Right renal pelvis (tissue), 4 donors: ENCODE measurements at places on chromosomes 6 and 20. TPM values are rescaled to one million over a fixed set of nuclear protein-coding genes. Genes with fewer than 3 reads are reported as not detected.

DNA sequence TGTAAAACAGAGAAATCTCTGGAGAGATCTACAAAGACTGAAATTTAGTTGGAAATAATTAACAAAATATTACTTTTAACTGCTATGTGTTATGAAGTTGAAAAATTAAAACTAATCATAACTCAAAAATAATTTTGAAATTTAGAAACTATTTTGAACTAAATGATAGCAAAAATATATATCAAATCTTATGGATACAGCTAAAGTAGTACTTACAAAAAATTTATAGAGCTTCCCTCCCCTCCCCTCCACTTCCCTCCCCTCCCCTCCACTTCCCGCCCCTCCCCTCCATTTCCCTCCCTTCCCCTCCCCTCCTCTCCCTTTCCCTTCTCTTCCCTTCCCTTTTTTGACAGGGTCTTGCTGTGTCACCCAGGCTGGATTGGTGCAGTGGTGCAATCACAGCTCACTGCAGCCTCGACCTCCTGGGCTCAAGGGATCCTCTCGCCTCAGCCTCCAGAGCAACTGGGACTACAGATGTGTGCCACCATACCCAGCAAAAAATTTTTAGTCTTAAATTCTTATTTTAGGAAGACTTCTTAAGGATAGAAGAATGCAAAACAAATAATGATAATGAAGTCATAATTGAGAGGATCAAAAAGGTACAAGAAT, 87.2 kb upstream of the RGS17 start:
- no peak for DNase-seq

- DNase-seq = no peak
Observed at GRCh38 chr6:16184129-16184528, 54.3 kb upstream of the GMPR start.

DNA sequence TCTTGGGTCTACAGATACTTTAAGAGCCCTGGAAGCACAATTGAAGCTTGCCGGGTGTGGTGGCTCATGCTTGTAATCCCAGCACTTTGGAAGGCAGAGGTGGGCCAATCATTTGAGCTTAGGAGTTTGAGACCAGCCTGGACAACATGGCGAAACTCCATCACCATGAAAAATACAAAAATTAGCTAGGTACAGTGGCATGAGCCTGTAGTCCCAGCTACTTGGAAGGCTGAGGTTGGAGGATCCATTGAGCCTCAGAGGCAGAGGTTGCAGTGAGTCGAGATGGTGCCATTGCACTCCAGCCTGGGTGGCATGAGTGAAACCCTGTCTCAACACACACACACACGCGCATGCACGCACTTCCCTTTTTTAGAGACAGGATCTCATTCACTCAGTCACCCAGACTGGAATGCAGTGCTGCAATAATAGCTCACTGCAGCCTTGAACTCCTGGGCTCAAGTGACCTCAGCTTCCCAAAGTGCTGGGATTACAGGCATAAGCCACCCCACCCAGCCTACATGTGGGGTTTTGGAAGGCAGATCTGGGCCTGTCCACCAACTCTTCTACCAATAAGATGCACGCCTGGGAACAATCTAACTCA, 182.5 kb upstream of the JARID2 start:
- no peak for DNase-seq

C20orf144 gene
- 0.22 TPM for polyA plus RNA-seq

- no peak for DNase-seq
Observed at GRCh38 chr6:40473026-40473425, 114.1 kb downstream of the LRFN2 start.

DNA sequence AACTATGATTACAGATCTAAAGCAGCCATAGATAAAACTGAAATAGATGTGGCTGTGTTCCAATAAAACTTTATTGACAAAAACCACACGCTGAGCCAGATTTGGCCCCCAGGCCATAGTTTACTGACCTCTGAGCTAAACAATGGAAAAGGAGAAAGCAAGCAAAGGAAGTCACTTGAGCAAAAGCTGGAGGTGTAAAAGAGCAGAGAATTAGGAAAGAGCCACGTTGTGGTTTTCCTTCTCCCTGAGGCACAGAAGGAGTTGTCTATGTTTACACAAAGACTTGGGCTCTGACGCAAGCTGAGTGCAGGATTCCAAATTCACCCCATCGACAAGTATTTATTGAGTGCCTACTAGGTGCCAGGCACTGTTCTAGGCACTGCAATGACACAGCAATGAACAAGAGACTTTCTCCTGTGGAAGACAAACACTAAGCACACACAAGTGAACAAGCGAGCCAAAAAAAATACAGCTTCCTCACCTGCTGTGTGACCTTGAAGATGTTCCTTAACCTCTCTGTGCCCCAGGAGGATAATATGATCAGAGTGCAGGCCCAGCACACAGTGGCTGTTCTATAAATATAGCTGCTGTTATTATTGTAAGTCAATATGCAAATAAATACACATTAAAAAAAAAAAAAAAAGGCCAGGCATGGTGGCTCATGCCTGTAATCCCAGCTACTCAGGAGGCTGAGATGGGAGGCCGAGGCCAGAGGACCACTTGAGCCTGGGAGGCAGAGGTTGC, 75.4 kb upstream of the PTPN1 start:
- DNase-seq = no peak

- DNase-seq = no peak
Observed at GRCh38 chr20:50636601-50637540, 54.5 kb downstream of the RIPOR3 start.

GRCh38 chr6:48135323-48136084, 24.5 kb upstream of the PTCHD4 start:
- no peak for DNase-seq

METTL24 gene
- polyA plus RNA-seq = 11.9 TPM

DNA sequence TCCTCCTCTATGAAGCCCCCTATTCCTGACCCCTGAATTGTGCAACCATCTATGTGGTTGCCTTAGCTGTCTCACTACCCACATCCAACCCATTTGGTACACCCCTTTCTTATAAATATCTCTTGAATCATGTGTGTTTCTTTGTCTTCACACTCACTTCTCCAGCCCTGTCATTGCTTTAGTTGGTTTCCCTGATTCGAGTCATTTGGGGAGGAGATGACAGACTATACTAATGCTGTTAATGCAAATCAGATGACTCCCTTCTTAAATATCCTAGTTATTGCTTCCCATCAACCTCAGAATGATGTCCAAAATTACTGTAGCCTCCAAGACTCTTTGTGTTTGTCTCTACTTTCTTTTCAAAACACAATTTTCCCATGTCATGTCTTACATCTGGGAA, 23.0 kb downstream of the SLC35D3 start:
- DNase-seq = no peak

DNA sequence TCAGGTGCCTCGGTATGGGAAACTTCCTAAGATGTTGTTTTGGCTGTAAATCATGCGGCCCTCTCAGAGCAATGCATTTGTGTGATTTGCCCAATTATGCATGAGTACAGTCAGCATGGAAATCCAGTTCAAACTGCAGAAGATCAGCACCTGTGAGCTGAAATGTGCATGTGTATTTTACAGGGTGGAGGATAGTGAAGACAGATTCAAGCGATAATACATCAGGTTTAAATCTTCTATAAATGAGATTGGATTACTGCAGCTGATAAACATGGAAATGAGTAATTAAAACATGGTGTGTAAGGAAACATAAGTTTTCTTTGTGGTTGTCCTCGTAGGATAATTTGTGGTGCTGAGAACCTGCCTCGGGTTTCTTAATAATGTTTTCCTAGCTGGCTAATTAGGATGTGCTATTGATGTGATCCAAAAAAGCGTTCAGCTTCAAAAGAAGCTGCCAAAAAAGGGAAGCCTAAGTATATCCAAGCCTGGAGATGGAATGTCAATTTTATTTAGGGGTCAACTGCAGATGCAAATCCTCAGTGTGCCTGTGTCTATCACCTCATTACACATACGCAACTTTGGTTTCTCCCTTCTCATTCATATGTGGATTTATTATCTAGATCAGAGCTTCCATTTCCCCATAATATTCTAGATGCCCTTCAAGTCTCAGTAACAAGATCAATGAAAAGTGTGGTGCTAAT, 117.1 kb upstream of the CCDC28A start:
- no peak for DNase-seq

GRCh38 chr20:39631557-39631956, 669.4 kb downstream of the DHX35 start:
- DNase-seq = no peak

HSPA1L gene
- polyA plus RNA-seq = 3.9 TPM

RBPJL gene
- polyA plus RNA-seq = 0.06 TPM

DNA sequence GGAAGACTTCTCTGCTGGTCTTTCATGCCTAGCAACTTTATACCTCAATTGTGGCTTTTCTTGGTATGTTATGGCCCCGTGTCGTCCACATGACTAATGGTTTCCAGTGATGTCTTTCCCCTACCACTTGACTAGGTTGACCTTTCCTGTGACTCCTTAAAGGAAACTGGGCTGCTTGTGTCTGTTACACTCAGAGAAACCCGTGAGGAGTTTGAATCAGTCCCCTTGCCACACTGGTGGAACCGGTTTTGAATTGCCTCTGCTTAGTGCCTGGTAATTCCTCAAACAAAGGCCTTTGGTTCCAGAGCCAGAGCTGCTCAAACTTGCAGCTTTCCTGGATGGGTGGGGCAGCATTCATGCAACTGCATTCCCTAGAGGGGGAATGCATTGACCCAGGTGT, 21.9 kb downstream of the ECT2L start:
- peak; percentile 74 for DNase-seq

DNA sequence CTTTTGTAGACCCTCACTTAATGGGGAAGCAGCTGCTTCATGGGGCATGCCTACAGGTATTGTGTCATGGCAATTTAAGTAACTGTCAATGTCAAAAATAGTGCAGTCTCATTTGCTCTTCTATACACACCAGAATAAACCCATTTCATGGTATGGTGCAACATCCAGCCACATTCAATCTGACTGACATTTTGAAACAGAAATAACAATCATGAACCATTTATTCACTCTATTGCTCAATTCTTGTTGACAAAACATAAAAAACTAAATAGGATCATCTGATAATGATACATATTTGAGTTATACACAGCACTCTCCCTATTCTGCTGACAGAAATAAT, 122.9 kb downstream of the MAP7 start:
- no peak for DNase-seq

TBX18 gene
- polyA plus RNA-seq = 7.1 TPM

DNA sequence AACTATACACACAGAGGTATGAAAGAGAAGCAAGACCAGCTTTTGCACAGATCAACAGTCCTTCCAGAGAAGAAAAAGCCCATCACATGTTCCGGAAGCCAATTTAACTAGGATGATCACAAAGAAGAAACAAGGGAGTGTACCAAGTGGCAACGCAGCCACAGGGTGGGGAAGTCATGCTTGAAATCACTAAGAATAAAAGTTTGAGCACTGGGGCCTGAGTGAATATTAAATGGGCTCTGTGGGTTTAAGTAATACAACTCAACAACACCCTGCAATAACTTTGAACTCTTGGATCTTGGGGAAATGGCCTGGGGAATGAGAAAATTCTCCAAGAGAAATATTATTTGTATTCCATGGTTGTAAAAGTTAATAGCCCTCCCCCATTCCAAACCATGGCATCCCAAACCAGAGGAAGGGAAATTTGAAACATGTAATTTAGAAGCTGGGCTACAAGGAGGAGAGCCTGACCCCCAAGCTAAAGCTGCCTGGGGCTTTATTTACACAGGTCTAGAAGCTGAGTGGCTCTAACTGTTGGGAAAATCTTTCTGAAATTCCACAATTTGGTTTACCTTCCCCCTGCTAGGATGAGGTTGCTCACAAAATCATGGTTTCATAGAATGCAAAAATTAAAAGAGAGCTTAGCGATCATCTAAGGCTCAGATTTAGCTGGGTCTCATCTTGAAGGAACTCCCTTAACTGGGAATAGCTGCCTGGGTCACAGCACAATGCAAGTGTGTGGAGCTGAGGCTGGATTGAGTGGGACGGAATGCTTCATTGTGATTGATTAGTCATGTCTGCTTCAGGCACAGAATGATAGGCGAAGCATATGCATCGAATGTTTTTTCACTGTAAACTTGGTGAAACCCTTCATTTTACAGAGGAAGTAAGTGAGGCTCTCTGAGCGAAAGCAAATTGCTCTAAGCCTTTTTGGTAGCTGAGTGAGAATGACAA, 143.6 kb downstream of the BMP7 start:
- DNase-seq = no peak

DNA sequence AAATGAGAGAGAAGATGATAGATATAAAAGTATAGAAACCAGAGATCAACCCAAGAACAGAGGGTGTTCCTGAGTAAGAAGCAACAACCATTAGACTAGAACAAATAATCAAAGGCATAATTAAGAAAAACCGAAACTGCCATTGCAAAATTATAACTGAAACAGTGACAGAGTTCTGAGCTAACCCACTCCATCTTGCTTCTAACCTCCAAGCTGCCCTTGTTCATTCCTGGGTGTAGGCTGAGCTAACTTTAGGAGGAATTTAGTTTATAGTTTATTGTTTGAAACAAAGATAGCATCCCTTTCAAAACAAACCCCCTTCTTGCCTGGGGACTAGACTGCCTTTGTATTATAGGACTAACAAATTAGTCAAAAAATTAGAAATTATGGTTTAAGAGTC, 56.1 kb upstream of the PRND start:
- no peak for DNase-seq

- no peak for DNase-seq
Observed at GRCh38 chr6:75024828-75025227, 181.0 kb downstream of the COL12A1 start.

AGER gene
- polyA plus RNA-seq = 15.9 TPM

DNA sequence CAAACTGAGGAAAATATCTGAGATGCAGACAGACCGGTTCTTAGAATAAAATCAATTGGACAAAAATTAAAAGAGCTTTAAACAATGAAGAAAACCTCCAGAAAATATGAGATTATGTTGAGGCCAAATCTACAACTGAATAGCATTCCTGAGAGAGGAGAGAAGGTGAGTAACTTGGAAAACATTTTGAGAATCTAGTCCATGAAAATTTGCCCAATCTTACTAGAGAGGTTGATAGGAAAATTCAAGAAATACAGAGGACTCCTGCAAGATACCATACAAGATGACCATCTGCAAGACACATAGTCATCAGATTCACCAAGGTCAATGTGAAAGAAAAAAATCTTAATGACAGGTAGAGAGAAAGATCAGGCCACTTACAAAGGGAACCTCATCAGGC, 437.7 kb upstream of the ADGRB3 start:
- DNase-seq = no peak

TMC2 gene
- 0.04 TPM for polyA plus RNA-seq

DNA sequence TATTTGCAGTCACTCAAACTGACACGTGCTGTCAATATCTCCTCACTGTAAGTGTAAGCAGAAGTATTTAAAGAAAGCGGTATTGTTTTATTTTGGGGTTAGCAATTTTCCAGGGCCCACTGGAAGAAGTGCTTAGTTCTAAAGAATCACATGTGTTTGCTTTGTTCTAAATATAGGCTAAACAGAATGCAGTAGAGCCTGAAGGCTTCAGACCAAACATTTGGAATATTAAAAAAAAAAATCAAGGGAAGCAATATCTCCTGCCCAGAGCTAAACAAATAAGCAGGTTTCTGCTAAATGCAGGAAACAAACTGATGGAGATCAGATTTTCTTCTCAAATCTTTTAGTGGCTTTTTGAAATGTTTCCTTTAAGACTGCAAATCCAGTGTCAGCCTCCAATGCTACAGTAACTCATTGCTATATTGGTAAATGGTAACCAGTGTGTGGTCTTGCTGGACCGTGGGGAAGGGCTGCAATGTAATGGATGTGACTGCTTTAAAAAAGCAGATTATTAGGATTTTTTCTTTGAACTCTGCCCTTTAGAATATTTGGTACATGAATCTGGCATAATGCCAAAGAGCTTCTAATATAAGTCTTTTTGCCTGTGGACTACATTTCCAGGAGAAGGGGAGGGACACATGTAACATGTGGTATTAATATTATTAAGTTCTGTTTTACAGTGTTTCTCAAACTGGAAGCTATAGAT, 317.1 kb upstream of the FERMT1 start:
- DNase-seq = no peak

- DNase-seq = no peak
Observed at GRCh38 chr6:20814494-20814893, 280.2 kb downstream of the CDKAL1 start.

ID4 gene
- polyA plus RNA-seq = 169 TPM
